ENCODE measurements at places on chromosomes 3 and 15.

DNA sequence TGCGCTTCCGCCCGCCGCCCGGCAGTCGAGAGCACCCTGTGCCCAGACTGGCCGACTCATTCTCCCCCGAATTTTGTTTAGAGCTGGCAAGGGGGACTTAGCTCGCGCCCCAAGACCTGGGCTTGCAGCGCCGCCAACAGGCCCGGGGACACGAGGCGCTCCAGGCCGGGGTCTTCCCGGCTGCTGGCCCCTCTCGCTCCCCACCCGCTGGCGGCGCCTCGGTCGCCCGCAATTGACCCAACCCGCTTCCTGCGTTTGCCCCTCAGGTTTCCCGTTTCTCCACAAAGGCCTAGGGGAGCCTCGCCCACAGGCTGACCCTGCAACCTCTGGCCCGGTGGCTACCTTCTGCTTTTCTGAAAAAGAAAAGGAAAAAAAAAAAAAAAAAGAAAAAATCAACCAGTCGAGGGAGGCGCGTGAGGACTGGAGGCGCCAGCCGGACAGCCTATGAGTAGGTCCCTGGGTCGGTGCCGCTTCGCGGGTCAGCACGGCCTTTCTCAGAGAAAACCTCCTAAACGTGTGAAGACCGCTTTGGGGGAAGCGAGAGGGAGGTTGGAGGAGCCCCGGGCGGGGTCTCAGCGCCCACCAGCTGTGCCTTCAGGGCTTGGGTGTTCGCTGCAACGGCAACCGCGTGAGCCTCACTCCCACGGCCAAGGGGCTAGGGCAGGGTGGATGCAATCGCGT lies 7.2 kb downstream of the FOXL2 start:
- DNase-seq = no peak

DNA sequence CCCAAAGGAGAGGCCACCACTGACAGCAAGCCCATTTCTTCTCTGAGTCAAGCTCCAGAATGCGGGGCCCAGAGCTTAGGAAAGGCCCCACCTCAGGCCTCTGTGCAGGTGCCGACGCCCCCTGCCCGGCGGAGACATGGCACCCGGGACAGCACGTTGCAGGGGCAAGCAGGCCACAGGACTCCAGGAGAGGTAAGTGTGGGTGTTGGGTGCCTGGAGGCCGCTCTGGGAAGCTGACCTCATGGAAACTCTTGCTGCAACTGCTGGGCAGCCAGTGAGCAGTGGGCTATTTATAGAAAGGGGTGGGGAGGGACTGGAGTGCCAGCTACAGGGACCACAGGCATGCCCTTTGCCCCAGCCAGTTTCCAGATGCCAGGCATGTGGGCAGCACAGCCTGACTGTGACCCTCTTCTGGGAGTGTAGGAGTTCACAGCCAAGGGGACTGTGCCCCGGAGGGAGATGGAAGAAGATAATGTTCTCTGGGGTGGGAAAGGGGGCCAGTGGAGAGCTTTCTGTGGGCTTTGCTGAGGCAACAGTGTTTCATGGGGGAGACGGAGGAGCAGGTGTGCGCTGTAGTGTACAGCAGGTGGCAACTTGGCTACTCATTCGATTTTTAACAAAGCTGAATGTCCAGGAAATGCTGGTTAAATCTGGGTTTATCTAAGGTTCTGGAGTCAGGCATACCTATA lies 23.7 kb downstream of the ALPK3 start:
- DNase-seq = no peak

DNA sequence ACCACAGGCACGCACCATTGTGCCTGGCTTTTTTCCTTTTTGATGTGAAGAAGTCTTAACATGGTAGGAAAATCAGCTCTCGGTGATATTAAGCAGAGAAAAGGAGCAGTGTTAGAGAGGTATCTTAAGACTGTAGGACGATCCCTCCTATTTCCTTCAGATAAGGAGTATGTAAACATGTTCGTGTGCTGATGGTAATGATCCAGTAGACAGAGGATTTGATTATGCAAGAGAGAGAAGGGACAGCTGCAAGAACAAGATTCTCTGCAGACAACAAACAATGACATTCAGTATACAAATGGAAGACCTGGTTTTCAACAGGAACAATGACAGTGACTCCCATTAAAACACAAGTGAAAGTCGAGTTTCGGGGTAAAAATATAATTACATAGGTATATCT lies 95.1 kb upstream of the MELTF start:
- no peak for DNase-seq

DNA sequence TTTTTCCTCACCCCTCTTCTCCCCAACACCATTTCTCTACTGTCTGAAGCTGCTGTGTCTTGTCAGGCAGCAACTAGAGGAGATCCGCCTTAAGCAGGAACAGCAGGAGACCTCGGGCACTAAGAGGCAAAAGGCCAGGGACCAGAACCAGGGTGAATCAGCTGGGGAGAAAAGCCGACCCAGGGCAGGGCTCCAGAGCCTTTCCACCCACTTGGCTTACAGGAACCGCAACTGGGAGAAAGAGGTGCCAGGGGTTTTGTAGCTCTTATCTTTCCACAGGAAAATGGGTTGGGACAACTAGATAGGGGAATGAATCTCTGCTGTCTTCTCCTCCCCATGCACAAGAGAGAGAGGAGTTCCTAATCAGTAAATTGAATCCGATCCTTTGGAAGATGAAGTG lies 3.0 kb upstream of the NGRN start:
- DNase-seq = no peak

DNA sequence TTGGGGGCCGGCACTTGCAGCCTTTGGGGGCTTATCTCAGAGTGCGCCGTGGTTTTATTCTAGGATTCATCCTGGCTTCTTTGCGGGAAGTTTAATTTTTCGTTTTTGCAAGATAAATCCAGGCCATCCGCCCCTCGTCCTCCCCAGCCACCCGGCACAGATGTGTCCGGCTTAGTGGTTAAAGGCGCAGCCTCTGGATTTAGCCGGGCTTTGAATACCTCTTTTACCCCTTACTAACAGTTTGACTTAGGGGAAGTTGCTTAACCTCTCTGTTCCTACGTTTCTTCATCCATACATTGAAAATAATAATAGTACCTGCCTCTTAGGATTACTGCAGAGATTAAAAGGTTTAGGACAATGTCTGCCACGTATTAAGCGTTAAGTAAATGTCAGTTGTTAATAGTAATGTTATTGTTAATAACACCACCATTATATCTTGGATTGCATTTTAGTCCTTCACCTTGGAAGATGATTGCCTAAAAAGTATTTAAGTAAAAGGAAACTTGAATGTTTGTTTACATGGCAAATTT lies 714 bp downstream of the ECT2 start:
- no peak for DNase-seq

DNA sequence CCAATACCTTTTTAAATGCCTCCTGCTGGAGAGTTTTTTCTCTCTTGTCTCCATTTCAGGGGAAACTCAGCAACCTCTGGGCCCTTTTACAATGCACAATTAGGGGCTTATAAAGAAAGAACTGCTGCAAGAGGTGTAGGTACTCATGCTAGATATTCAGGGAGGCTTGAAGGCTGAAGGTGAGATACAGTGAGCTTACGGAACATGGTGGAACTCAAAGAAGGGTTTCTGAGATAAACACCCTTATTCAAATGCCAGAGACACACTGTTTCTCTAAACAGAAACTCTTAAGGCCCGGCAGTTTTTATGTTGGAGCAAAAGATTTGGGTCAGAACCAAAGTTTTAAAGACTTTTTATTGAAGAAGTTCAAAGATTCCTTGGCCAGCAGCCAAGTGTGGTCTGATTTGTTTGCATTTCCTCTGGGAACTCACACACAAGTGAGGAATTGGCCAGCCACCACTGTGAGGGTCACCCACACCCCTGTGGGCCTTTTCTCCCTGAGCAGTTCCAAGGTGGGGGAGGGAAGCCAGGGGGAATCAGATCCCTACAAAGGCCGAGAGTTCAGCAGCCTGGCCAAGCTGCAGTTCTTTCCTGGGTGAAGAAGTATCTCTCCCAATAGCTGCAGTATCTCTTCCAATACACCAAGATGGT lies 47.8 kb downstream of the TNFAIP8L3 start:
- no peak for DNase-seq

DNA sequence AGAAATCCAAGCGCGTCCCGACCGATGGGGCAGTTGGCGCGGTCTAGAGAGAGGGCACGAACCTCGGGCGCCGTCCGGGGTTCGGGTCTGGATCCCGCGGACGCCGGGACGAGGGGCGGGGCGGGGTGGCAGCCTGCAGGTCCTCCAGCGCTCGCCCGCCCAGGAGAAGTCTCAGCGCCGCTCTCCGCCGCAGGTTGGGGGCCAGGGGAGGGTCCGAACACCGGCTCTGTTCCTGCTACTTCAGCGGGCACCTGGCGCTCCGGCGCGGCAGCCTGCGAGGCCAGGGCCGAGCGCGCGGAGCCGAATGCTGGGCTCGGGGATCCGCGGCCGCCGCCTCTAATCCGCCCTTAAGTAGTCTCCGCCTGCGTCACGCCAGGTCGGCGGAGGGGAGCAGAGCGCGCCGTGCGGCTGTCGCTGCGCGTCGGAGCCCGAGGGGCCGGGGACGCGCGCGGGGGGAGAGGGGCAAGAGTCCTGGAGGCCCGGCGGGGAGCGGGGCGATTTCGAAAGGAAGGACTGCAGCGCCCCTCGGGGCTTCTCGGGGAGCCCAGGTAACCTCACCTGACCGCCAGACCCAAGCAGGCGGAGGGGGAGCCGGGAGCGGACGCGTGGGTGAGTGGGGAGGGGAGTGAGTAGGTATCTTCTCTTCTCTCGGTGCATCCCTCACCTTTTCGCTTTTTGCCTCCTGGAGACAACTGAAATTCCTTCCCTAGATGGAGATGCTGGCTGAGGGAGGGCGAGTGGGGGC lies at the start of gene GJD2:
GJD2 (minus strand) TSS at position 325 of the 745 bp plus-strand sequence. CDS start 510 bp downstream, outside the sequence.
- DNase-seq = no peak

DNA sequence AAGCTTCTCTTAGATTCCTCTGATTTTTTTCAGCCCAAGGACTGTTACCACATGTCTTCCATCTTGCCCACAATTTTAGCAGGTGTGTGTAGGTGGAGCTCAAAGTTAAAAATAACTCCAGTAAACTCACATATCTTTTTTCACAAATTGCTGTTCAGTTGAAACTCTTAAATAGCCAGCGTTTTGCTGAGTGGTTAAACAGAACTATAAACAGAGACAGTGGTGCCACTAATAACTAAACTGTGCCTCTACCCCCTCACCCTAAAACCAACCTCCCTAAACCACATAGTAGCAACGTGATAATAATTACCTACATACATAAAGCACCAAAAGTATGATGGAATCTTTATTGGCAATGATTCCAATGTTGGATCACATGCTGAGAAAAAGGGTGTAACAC lies 525.1 kb downstream of the PDCD6IP start:
- no peak for DNase-seq

GRCh38 chr3:114034787-114035545 lies 21.4 kb downstream of the CCDC191 start:
- DNase-seq = no peak

GRCh38 chr3:101256511-101256910 lies 63.9 kb downstream of the IMPG2 start:
- DNase-seq = no peak

GRCh38 chr15:73782344-73782959 lies 29.3 kb upstream of the INSYN1 start:
- DNase-seq = no peak

GRCh38 chr15:39192351-39192750 lies 388.5 kb upstream of the THBS1 start:
- no peak for DNase-seq

- DNase-seq = no peak
These were observed 346.3 kb upstream of the UMPS start for GRCh38 chr3:124383846-124384466.

- DNase-seq = no peak
These were observed 89.3 kb downstream of the ALCAM start for GRCh38 chr3:105456017-105456416.

GRCh38 chr3:193831495-193832455 lies 238.8 kb downstream of the OPA1 start:
- no peak for DNase-seq

DNA sequence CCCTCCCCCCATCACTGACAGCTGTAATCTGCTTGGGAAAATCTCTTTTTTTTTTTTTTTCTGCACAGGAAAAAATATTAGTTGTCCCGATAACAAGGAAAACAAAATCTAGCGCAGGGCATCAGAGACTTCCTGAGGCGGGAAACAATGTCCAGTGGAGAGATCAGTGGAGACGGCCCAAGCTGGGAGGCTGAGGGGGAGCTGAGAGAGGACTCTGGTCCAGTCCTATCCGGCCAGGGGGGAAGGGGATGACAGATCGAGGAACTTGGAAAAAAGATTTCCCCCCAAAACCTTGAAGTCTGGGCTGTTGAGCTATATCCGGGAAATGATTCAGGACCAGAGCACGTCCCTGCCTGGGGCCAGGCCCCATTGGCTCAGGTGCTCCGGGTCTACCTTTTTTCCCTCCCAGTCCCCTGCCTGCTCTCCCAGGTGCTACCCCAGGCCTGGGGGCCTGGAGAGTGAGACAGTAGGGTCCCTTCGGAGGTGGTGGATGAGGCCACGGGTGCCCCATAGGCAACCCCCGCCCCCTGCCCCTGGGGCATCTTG lies 14.0 kb upstream of the DLL4 start:
- no peak for DNase-seq

GRCh38 chr3:71465371-71466036 lies 118.0 kb downstream of the FOXP1 start:
- no peak for DNase-seq

DNA sequence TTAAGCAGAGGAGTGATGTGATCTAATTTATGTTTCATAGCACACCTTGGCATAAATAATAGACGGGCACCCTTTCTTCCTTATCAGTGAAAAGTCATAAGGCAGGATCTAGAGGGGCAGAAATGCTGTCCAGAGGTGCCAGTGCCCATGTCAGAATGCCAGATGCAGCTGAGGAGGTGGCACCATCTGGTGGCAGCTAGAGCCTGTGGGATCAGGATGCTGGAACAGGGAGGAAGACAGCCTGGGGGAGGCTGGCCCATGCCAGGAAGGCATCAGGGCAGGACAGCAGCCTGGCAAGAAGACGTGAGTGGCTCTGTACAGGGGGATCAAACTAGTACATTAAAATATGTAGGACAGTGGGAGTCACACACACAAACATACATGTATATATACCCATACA lies 16.5 kb downstream of the MYH15 start:
- DNase-seq = no peak

DNA sequence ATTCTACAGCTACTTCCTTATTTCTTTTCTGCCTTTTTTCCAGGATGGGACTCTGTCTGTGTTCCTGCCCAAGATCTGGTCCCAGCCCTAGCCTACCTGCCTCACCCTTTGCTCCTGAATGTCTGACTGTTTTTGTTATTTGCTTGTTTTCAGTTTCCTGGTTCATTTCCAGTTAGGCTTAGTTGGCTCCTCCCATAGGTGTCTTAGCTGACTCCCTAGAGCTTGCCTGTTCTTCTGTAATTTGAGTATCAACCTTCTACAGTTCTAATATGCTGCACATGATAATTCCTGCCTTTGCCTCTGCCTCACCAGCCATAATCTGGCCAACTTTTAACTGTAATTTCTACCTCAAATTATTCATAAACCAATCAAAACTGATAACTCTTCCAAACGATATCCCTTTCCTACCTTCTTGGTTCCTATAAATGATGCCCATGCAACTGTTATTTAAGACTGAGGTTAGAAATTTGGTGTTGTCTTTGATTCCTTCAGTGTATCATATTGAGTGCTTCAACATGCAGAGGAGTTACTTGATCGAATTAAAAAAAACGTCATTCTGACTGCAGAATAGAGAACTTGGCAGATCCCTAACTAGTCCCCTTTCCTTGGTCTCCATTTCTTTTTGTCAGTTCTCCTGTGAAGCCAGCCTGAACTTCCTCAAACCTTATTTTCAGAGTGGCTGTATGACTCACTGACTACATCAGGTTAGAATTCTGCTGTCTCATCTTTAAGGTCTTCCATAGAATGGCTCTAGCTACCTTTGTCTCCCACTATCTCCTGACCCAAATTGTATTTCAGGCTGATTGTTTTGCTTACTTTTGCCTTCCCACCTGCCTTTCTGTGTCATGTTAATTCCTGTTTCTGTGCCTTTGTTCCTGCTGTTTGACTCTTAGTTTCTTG lies 8.4 kb downstream of the GOLM2 start:
- DNase-seq = no peak
